GM12891 (cell line): ENCODE measurements at places on chromosomes 3 and 15.

GRCh38 chr3:66018057-66019033, 20.4 kb downstream of the MAGI1 start:
- no peak for DNase-seq

GRCh38 chr3:17585394-17586325, 156.8 kb downstream of the TBC1D5 start:
- DNase-seq = no peak

DNA sequence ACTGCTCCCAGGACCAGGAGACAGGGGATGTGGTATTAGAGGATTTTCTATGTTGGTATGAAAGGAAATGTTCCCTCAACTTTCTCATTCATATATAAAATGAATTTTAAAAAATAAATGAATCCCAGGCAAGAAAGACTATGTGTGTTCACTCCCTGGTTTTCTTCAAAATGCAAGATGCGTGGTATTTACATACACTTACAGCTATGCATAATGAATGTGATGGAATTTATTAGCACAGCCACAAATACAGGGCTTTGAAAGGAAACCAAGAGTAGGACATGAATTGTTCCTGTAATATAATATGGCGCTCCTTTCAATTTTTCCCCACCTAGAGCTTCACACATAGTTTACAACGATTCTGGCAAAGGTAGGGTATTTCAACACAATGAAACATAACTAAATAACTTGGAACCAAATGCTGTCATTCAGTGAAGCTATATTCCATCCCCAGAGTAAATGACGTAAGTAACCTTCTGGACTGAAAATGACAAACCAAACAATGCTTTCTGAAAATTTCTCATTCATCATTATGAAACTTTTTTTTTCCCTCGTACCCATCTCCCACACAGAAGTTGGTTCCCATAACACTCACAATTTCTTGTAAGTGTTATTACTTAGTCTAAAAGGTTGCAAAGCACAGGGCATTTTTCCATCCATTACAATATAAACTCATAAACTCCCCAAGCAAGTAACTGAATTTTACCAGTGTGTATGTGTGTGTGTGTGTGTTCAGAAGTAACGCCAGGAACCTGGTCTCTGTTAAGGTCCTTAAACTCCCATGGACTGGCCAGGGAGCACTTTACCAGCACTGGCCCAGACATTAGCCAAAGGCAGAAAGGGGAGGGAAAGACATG, 41.8 kb downstream of the CBLB start:
- DNase-seq = no peak

DNA sequence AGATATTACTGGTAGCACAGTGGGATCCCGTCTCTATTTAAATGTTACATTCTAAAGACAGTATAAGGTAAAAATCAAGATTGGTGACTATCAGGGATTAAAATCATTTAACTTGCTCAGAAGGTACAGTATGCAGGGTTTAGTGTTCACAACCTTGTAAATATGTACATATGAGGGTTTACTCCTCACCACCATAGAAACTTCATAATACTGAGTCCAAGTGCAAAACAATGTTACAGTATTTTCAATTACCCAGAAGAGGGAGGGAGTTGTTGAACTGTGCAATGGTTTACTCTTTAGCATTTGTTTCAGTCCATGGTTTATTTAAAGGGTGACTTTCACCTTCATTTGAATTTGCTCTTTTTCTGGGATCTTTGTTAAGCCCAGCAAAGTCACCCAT, 165.1 kb downstream of the ZNF621 start:
- no peak for DNase-seq

- DNase-seq = no peak
Measured at GRCh38 chr15:31858026-31858425, 172.3 kb upstream of the CHRNA7 start.
